ENCODE measurements at places on chromosomes 7 and 10.

GRCh38 chr10:14356921-14357320 is 26.2 kb upstream of the FRMD4A start:
- no peak for DNase-seq

DNA sequence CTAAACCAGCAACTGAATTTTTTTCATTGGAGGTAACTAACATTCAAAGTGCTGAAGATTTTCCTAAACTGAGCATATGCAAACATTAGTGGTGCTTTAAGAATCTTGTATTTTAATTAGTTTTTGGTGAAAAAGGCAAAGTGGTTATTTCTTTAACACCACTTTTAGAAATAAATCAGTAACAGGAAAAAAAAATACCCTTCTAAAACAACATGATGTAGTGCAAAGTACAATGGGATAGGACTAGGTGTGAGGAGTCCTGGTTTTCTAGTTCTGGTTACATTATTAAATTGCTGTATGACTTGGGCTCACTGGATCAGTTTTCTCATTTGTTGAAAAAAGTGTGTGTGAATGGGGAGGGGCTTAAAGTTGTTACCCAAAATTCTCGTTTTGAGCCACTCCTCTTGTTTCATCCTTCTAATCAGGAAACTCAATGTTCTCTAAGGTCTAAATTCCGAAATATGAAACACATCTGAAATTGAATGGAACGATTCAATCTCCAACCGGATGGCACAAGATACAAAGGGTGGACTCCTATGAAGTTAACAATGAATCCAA is 1.8 kb downstream of the WASL start:
- DNase-seq = no peak

- peak; percentile 62 for DNase-seq
Observed at GRCh38 chr7:54543051-54543488, 895 bp downstream of the VSTM2A start.

DNA sequence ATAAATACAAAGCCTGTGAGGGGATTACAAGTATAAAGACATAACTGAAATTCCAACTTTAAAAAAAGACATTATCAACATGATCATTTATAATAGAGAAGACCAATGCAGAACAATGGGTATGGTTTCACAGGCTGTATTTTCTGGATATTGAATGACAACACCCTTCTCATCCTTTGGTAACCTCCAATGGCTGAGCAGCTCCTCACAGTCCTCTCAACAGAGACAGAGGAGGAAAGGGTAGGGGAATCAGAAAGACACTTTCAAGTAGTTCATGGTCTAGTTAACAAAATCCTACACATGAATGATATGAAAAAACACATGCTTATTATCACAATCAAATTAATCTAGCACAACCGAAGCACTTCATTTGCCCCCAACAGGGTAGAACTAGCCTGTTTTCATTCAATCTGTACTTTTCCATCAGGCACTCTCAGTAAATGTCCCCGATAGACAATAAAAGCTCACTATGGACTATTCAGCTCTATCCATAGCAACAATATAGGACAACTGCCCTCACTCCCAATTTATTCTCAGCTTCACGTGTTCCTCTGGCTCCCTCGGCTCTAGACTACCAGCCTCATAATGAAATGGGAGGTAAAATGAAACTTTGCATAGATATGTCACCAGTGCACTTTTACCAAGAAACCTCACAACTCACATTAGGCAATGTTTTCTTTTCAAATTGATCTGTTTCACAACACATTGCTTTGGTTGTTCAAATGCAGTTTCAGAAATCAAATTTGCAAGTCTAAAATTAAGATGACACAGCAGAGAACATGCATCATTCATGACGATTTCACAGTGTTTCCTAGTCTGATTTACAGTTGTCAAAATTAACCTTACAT is 211.4 kb downstream of the THSD7A start:
- DNase-seq = no peak

DNA sequence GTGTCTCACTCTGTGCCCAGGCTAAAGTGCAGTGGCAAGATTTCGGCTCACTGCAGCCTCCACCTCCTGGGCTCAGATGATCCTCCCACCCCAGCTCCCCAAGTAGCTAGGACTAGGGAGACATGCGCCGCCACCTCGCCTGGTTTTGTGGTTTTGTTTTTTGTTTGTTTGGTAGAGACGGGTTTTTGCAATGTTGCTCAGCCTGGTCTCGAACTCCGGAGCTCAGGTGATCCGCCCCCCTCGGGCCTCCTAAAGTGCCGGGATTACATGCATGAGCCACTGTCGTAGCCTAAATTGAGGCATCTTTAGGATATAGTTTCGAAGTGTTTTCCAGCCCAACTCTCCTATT is 781 bp downstream of the ZNF727 start:
- no peak for DNase-seq

- DNase-seq = no peak
Observed at GRCh38 chr10:11830836-11831519, 7.8 kb downstream of the PROSER2 start.

DNA sequence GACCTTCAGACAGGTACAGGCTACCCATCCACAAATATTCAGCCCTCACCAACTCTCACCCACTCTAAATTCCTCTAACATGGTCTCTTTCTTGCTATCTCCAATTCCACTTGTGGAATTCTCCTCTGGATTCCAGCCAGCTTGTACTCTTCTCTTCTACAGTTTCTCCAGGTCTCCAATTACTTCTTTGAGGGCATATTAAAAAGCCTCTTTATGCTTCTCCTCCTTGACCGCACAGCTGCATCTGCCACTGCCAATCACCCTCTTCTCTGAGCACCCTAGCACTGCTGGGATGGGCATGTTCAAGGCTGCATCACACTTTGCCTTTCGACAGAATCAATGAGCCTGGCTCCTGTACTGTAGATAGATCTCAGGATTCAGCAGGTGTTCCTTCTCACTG is 101.5 kb upstream of the ANKRD1 start:
- no peak for DNase-seq

GRCh38 chr10:59779756-59780533 is 26.7 kb upstream of the MRLN start:
- DNase-seq = no peak

- DNase-seq = no peak
Observed at GRCh38 chr7:158946771-158947170, 90.4 kb downstream of the DYNC2I1 start.

- no peak for DNase-seq
Observed at GRCh38 chr7:74271742-74272141, 17.5 kb upstream of the CLIP2 start.

GRCh38 chr10:21100190-21100589 is 203.1 kb upstream of the NEBL start:
- peak; percentile 54 for DNase-seq

DNA sequence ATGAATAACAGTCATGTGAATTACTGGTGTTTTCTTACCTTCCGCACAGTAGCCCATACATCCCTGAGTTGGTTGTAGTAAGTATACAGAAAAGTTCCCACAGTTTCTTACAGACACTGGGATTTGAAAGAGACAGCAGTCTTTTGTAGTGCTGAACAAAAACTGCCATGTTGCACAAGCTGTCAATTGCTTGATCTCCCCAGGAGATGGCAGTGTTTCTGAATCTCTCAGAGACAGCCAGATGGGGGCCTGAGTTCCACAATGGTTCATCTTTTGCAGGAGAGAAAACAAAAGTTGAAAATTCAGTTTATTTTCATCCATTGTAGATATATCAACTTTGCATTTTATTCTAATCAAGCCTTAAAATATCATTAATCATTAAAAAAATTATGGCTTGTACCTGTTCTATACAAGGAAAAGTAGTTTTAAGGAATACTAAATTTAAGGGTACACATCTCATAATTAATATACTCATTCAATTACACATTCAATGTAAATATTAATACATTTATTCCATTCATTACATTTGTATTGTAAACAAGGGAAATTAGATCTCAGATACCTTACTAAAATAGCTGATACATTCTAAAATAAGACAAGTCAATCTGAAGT is 14.5 kb downstream of the VWDE start:
- DNase-seq = peak; percentile 65

- peak; percentile 38 for DNase-seq
Observed at GRCh38 chr10:112531421-112531820, 84.4 kb downstream of the VTI1A start.

DNA sequence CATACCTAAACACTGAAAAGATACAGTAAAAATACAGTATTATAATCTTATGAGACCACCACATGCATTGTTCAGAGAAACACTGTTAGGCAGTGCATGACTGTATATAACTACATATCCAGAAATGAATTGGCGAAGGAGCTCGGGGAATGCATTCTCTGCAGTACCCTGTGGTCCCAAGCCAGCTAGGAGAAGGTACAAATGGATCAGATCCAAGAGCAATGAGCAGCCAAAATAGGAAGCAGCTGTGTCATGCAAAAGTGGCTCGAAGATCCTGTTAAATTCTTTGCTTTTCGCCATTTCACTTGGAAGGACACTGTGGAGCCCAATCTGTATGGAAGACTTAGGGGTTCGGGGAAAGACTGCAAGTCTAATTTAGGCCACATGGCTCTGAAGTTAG is 334.8 kb downstream of the TNS3 start:
- no peak for DNase-seq

GRCh38 chr10:70753026-70753663 is 32.0 kb downstream of the TBATA start:
- DNase-seq = no peak

GRCh38 chr10:92848037-92848440 is 281 bp upstream of the EXOC6 start:
- no peak for DNase-seq

GRCh38 chr10:113613427-113613826 is 50.4 kb downstream of the NRAP start:
- no peak for DNase-seq

DNA sequence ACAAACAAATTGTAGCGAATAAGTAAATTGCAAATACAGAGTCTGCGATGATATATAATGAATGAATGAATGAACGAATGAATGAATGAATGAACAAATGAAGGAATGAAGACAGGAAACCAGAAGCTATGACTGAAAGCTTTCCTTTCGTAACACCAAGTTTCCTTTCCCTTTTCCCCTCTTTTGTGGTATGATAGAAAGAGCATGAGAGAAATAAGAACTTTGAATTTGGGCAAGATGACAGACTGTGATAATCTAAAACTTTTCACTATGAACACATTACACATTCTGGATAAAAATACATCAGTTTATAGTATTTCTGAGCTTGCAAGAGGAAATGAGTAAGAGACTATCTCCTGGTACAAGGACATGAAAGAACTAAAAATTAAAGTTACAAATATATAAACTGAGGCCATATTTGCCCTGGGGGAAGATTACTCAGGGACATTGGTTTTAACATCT is 8.4 kb upstream of the UCN3 start:
- no peak for DNase-seq

GRCh38 chr10:2592360-2593160 is 474.8 kb upstream of the PFKP start:
- no peak for DNase-seq

DNA sequence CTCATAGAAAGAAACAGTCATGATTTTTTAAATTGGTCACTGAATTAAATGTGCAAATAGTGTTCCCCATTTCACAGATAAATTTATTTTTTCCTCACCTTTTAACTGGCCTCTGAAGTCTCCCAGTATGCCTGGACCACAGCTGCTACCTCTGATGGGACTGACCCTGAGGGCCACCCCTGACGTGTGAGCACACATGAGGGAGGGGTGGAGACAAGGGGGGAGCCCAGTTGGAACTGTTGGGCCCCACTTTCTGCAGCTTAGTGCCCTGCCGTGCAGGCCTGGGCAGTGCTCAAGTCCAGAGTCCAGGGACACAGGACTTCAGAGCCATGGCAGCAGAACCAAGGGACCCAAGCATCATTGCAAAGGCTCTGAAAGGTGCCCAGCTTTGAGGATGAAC is 243.9 kb downstream of the GRID1 start:
- DNase-seq = no peak

DNA sequence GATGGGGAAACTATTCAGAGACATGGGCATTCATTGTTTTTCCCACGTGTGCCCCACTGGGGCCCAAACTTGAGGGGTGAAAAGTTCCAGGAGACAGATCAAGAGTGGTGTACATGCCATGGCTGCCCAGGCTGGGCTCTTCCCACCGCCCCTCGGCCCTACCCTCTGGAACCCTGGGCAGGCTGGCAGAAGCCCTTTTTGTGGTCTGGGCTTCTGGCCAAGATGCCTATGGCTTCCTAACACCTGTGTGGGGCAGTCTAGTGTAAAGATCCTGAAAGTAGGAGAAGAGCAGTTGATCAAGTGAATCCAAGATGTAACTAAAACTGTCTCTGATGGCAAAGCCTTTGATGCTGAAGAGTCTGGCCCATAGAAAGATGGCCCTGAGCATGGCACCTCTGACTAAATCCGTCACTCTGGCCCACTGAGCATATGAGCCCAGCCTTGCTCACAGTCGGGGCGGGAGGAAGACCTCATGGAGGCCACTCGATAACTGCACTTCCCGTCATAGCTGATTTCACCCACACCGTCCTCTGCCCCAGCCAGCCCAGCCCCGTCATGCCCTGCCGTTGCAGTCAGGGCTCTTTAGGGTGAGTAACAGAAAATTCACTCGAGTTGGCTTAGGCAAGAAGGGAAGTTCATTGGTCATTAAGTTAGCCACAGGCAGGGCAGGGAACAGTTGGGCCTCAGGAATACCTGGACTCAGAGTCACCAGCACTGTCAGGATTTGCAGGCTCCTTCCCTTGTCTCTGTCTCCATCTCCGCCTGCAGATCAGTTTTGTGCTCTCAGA is 37.9 kb upstream of the MTPAP start:
- no peak for DNase-seq

DNA sequence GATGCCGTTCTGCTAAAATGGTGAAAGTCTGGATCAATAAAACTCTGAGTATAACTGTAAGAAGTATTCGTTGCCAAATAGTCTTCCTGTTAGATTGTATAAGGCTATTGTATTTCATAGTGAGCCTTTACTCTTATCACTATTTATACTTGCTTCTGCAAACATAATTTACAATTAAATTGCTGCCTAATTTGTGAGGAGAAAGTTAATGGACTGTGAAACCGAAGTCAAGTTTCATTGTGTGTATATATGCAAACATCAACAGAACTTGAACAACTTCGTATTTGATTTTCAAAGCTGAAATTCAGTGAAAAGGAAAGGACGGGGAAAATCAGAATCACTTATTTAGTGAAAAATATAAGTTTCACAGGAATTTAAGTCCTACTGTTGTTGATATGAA is 135.9 kb upstream of the CCDC6 start:
- DNase-seq = no peak

- no peak for DNase-seq
Observed at GRCh38 chr10:31194986-31195385, 124.0 kb upstream of the ZEB1 start.

GRCh38 chr7:130899071-130899560 is 165.1 kb upstream of the KLF14 start:
- DNase-seq = no peak

DNA sequence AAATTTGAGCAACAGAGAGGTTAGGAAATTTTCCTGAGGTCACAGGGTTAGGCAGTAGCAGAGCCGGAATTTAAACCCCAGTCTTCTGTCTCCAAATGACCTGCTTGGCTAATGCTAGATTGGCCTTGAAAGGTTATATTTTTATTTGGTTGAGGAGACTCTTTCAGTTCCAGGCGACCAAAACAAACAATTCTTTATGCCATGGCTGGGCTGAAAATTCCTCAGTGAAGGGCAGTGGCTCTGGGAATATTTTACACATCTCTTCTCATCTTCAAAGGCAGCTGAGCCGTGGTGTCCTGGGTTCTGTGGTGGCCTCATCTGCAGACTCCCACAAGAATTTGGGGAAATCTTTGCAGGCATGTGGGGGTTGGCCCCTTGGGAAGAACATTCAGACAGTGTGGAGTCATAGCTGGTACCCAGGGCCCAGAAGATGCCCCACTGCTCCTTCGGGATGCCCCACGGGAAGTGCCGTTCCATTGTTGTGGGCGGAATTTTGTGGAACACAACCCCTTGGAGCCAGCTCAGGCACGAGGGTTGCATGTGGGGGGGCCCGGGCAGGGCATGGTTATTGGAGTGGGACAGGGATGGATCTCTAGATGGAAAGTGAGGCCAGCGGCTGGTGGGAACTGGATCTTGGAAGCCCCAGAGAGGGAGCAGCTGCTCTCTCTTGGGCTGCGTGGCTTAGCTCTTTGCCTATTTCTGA is 33.2 kb downstream of the RPS24 start:
- no peak for DNase-seq
